ENCODE measurements at places on chromosomes 1 and 21.

DNA sequence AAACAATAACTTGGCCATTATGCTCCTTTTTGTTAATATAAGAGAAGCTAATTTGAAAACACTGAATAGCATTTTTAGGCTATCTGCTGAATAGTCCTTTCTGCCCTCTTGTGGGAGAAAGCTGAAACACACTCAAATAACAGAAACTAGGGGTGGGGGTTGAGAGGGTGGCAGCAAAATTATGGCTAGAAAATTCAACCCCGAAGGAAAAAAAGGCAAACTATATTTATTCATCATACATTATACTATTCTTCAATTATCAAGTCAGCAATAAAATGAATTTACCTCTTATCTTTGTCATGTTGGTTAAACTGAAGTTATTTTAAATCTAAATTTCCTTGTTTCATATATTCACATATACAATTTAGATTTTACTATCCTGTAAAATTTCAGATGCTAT lies 255.9 kb downstream of the FAF1 start:
- peak; percentile 79 for DNase-seq

- DNase-seq = peak; percentile 70
Observed at GRCh38 chr1:203166192-203166940, 9.3 kb downstream of the MYBPH start.

- no peak for DNase-seq
Observed at GRCh38 chr1:37868466-37868865, 9.1 kb upstream of the MTF1 start.

GRCh38 chr1:43938892-43939587 lies 5.4 kb downstream of the ARTN start:
- no peak for DNase-seq

GRCh38 chr1:161330346-161330745 lies 16.2 kb downstream of the SDHC start:
- DNase-seq = no peak

Measured in DMS53 (cell line).